ENCODE measurements at places on chromosomes 3 and 15. TPM values are rescaled to one million over a fixed set of nuclear protein-coding genes. Genes with fewer than 3 reads are reported as not detected.

GRCh38 chr3:115148142-115148790, 1.2 kb upstream of the ZBTB20 start:
- DNase-seq = no peak
- peak overlapping the region; percentile 96 for H3K27ac ChIP-seq
- H3K36me3 ChIP-seq = no peaks in the 10 kb centered on the region
- peaks cover 14% of the 10 kb centered on the region for H3K4me1 ChIP-seq
- no peaks in the 10 kb centered on the region for H3K27me3 ChIP-seq
- peak overlapping the region; percentile 73 for H3K4me3 ChIP-seq

The SLC24A5 gene
- not detected for total RNA-seq

The ZNF385D gene
- total RNA-seq = not detected

DNA sequence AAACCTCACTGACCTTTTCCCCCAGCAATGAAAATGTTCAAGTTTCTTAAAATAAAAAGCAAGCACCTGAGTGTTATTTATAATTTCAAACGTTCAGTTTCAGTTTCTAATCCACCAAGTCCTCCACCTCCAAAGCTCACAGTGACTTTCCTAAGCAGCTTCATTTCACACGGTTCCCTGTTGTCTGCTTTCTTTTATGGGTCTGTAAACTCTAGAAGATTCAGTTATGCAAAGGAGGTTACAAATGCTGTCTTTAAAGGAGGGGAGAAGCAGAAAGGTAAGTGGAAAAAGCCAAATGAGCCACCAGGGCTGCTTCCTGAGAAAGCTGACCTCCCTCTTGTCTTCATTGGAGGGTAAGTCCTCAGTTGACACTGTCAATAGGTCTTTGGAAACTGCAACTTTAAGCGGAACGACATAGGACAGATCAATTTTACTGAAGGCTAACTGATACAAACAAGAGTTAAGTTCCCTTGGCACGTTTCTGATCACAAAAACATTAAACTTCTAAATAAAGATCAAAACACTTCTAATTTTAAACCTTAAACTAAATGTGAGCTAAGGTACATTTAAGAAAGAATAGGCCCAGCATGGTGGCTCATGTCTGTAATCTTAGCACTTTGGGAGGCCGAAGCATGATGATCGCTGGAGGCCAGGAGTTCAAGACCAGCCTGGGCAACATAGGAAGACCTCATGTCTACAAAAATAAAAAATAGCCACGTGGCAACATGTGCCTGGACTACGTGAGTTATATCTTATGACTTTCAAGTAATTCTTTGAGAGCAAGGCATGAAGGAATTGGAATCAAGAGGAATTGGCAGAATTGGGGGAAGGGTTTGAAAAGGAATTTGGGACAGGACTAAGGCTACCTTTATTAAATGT, 151.9 kb upstream of the UBE2E1 start:
- no peaks in the 10 kb centered on the region for H3K27me3 ChIP-seq
- H3K27ac ChIP-seq = no peak overlapping the region
- H3K4me1 ChIP-seq = no peaks in the 10 kb centered on the region
- H3K4me3 ChIP-seq = no peak overlapping the region

The CX3CR1 gene
- 0.14 TPM for total RNA-seq

The ULK3 gene
- 38.9 TPM for total RNA-seq

- H3K4me3 ChIP-seq = no peak overlapping the region
- H3K36me3 ChIP-seq = peaks cover 46% of the 10 kb centered on the region
- H3K27ac ChIP-seq = no peak overlapping the region
- H3K27me3 ChIP-seq = no peaks in the 10 kb centered on the region
- no peaks in the 10 kb centered on the region for H3K4me1 ChIP-seq
- DNase-seq = no peak
These were observed 138.4 kb downstream of the GHSR start for GRCh38 chr3:172309741-172310427.

GRCh38 chr3:183044547-183045229, 54.6 kb downstream of the MCCC1 start:
- DNase-seq = no peak
- H3K27ac ChIP-seq = no peak overlapping the region
- no peak overlapping the region for H3K4me3 ChIP-seq
- H3K36me3 ChIP-seq = peaks cover 24% of the 10 kb centered on the region
- H3K4me1 ChIP-seq = no peaks in the 10 kb centered on the region

DNA sequence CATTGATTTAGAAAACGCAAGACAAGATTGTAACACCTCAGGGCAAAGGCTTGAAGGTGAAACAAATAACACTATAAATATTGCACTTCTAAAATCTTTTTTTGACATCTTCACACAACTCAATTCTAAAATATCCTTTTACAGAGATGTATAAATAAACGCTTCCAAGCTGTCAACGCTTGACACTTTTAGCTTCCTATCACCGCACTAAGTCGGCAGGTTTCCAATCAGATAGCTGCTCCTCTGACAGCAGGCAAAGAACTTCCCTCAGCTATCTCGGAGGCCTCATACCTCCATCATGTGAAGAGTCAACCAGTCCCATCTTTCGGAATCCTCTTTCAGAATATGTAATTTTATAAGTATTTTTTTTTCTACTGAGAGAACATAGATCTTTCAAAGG, 71.0 kb downstream of the PCOLCE2 start:
- no peaks in the 10 kb centered on the region for H3K36me3 ChIP-seq
- DNase-seq = no peak
- H3K27me3 ChIP-seq = no peaks in the 10 kb centered on the region
- H3K4me1 ChIP-seq = no peaks in the 10 kb centered on the region
- no peak overlapping the region for H3K4me3 ChIP-seq

The COX5A gene
- total RNA-seq = 44.2 TPM

- no peak for DNase-seq
- no peaks in the 10 kb centered on the region for H3K36me3 ChIP-seq
These were observed 9.4 kb downstream of the TERC start for GRCh38 chr3:169755488-169755887.

The GOLGA8J gene
- 0.19 TPM for total RNA-seq

- H3K4me3 ChIP-seq = no peak overlapping the region
- H3K27me3 ChIP-seq = no peaks in the 10 kb centered on the region
- no peak overlapping the region for H3K27ac ChIP-seq
- no peaks in the 10 kb centered on the region for H3K4me1 ChIP-seq
- no peak for DNase-seq
These were observed 164.4 kb downstream of the WDR76 start for GRCh38 chr15:43991206-43991605.

GRCh38 chr3:51354731-51355615, 30.1 kb upstream of the MANF start:
- no peaks in the 10 kb centered on the region for H3K36me3 ChIP-seq
- H3K4me3 ChIP-seq = no peak overlapping the region
- H3K27ac ChIP-seq = no peak overlapping the region
- H3K27me3 ChIP-seq = no peaks in the 10 kb centered on the region
- no peak for DNase-seq

The NR1I2 gene
- total RNA-seq = 0.25 TPM

DNA sequence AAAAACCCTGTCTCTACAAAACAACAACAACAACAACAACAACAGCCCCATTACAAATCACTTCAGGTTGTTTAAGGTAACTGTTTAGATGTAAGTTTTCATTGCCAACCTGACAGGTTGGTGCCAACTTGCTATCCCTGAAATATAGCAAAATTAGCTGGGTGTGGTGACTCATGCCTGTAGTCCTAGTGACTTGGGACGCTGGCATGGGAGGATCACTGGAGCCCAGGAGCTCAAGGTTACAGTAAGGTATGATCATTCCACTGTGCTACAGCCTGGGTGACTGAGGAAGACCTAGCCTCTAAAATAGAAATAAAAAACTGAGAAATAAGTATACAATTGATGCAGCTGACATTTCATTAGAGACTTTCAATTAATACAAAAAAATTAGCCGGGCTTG, 36.0 kb upstream of the CDAN1 start:
- H3K36me3 ChIP-seq = peaks cover 38% of the 10 kb centered on the region
- no peak for DNase-seq
- H3K4me1 ChIP-seq = no peaks in the 10 kb centered on the region
- no peak overlapping the region for H3K4me3 ChIP-seq

GRCh38 chr3:148187296-148187695, 510.4 kb upstream of the AGTR1 start:
- no peaks in the 10 kb centered on the region for H3K27me3 ChIP-seq
- DNase-seq = no peak
- no peaks in the 10 kb centered on the region for H3K4me1 ChIP-seq
- no peak overlapping the region for H3K27ac ChIP-seq
- H3K4me3 ChIP-seq = no peak overlapping the region

DNA sequence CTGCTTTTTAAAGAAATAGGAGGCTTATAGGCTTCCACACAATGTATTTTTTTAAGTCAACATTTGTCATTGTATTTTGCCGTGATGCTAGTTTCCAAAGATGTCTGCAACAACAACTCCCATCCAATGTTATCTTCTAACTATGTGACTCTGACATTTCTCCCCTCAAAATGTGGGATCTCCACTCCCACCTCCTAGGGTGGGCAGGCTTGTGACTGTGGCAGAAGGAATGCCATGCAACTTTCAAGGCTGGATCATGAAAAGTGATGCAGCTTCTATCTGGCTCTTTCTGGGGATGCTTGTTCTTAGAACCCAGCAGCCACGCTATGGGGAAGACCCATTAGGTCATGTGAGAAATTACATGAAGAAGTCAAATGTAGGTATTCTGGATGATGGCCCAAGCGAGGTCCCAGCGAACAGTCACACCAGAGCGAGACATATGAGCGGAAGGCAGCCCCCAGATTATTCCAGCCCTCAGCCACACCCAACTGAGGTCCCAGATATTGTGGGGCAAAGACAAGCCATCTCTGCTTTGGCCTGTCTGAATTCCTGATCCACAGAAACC, 124.3 kb downstream of the BDH1 start:
- no peaks in the 10 kb centered on the region for H3K27me3 ChIP-seq
- H3K4me1 ChIP-seq = peaks cover 7% of the 10 kb centered on the region
- no peak overlapping the region for H3K4me3 ChIP-seq
- DNase-seq = no peak

DNA sequence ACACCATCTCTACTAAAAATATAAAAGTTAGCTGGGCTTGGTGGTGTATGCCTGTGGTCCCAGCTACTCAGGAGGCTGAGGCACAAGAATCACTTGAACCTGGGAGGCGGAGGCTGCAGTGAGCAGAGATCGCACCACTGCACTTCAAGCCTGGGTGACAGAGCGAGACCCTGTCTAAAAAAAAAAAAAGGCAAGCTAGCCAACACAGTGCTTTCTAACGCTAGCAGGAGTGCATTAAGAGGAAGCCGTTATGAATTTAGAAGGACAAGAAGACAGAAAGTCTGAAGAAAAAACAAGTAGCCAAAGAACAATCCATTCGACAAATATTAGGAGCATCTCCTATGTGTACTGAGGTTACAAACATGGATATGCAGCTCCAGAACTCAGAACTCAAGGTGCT, 28.6 kb downstream of the BHLHE40 start:
- no peaks in the 10 kb centered on the region for H3K36me3 ChIP-seq
- H3K4me3 ChIP-seq = no peak overlapping the region
- DNase-seq = no peak
- no peaks in the 10 kb centered on the region for H3K27me3 ChIP-seq

- DNase-seq = no peak
- H3K4me1 ChIP-seq = no peaks in the 10 kb centered on the region
- H3K4me3 ChIP-seq = no peak overlapping the region
- H3K36me3 ChIP-seq = no peaks in the 10 kb centered on the region
These were observed 173.4 kb downstream of the USP13 start for GRCh38 chr3:179826247-179826637.

DNA sequence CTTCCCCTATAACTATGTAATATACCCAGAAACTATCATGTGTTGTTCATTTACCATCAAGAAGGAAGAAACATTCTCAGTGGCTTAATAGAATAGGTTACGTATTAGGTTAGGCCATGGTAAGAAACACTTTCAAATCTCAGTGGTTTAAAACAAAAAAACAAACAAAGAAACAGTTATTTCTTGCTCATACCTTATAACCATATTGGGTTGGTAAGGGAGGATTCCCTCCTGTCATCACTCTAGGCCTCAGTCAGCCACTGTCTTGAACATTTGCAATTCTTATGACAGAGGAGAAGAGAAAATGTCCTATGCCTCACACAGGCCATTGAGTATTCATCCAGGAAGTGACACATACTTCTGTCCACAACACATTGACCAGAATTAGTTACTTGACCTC, 727.7 kb upstream of the NECTIN3 start:
- no peak overlapping the region for H3K27ac ChIP-seq
- H3K4me3 ChIP-seq = no peak overlapping the region
- no peaks in the 10 kb centered on the region for H3K36me3 ChIP-seq
- no peak for DNase-seq
- H3K27me3 ChIP-seq = no peaks in the 10 kb centered on the region

DNA sequence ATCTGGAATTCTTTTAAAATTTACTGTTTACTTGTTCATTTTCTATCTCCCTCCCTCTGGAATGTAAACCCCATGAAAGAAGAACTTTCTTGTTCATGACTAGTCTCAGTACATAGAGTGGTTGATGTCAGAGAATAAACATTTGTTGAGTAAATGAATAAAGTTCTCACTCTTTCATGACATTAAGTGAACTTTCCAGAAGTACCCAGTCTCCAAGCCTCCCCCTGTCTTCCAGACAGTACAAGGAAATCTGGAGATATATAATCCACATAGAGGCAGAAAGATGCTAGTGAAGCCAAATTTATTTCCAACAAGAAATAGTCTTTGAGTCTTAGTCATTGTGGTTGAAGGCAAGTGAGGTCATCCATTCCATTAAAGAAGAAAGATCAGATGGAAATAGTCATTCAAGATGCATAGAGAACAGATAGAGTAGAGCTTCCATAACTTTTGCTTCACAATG, 71.5 kb upstream of the GALNT15 start:
- no peak overlapping the region for H3K27ac ChIP-seq
- H3K4me3 ChIP-seq = no peak overlapping the region
- DNase-seq = no peak
- H3K36me3 ChIP-seq = no peaks in the 10 kb centered on the region
- no peaks in the 10 kb centered on the region for H3K4me1 ChIP-seq
- H3K27me3 ChIP-seq = no peaks in the 10 kb centered on the region

DNA sequence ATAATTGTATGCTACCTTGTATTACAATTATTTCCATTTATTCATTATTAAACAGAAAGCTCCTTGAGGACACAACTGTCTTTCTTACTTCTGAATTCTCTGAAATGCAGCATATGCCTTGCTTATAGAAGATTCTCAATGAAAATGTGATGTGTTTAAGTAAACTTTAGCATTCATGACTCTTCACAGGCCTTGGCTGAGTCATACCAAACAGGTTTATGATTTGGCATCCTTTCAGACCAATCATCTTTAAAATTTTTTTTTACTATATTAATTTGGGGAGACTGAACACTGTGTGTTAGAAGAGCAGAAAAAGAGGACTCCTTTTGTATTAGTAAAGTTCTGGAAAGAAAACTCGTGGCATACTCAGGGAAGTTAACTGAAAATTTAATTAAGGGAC, 6.4 kb upstream of the GALK2 start:
- no peak for DNase-seq
- peaks cover 10% of the 10 kb centered on the region for H3K36me3 ChIP-seq
- no peak overlapping the region for H3K27ac ChIP-seq
- H3K4me3 ChIP-seq = no peak overlapping the region

All from CD4-positive, alpha-beta T cell (primary cell).